PC-9 (cell line): ENCODE measurements at places on chromosomes 7 and 10. TPM values are rescaled to one million over a fixed set of nuclear protein-coding genes. Genes with fewer than 3 reads are reported as not detected.

Gene INTS15
- total RNA-seq: 21.4 and 28.7 TPM in 2 replicates

Gene NEURL1
- total RNA-seq: 3.0 and 4.8 TPM in 2 replicates

Gene SLC13A1
- not detected in 2 replicates for total RNA-seq

Gene ZC3HAV1L
- total RNA-seq: 34.2 and 34.8 TPM in 2 replicates

DNA sequence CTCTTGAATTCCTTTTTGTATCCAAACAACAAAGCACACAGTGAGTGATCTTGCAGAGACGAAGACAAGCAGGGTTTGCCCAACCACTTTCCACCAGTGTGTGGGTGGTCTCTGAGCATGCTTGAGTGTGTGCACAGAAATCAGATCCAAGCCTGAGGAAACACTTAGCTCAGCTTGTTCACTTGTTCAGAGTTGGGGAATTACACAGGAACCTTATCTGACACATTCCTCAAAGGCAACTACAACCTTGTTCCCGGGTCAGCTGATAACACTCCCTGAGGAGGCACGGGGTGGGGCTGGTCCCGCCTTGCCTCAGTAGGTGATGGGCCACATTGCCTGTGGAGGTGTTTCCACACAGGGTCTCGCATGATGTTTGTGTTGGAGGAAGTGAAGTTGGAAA, 216.9 kb downstream of the DYNC1I1 start:
- H3K4me1 ChIP-seq: no peaks in the 10 kb centered on the region
- DNase-seq: no peak
- no peak overlapping the region for H3K27ac ChIP-seq
- no peaks in the 10 kb centered on the region for H3K27me3 ChIP-seq
- H3K36me3 ChIP-seq: no peaks in the 10 kb centered on the region

GRCh38 chr7:157925383-157925875, 588.6 kb downstream of the DNAJB6 start:
- no peaks in the 10 kb centered on the region for H3K4me1 ChIP-seq
- no peaks in the 10 kb centered on the region for H3K36me3 ChIP-seq
- DNase-seq: no peak
- no peak overlapping the region for H3K27ac ChIP-seq
- peaks cover 87% of the 10 kb centered on the region for H3K27me3 ChIP-seq

- H3K4me1 ChIP-seq: no peaks in the 10 kb centered on the region
- peaks cover 30% of the 10 kb centered on the region for H3K27me3 ChIP-seq
Observed at GRCh38 chr7:54591404-54592386, 49.5 kb downstream of the VSTM2A start.

DNA sequence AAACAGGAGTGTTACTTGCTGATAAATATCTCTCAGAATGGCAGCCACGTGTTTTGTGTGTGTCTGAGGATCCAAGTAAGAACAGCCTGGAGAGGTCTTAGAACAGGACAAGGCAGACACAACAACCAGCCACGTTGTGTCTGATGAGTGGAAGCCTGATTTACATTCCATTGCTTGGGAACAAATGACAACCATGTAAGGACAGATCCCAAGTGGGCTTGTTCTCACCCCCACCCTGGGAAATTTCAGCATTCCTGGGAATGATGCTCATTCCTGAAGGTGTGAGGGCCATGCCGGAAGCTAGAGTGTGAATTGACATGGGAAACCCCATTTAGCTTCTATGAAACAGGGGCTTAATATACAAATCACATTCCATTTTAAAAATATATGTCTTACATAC, 35.9 kb downstream of the IL6 start:
- H3K27ac ChIP-seq: no peak overlapping the region
- no peak for DNase-seq
- H3K4me1 ChIP-seq: no peaks in the 10 kb centered on the region
- no peak overlapping the region for H3K4me3 ChIP-seq
- H3K36me3 ChIP-seq: no peaks in the 10 kb centered on the region

DNA sequence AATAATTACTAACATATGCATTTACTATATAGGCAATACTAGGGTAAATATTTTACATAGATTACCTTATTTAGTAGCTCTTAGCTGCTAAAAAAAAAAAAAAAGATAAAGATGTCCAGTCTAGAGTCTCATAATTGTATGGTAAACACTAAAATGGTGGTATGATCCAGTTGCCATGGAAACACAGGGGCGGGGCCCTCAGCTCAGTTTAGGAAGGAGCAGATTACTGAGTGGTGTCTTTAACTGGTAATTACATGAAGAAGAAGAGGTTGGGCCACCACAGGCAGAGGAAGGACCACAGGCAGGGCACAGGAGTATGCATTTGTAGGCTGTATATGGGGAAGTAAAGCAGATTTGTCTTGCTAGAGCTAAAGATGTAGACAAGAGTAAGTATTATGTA, 43.7 kb downstream of the ITGB8 start:
- no peak for DNase-seq
- no peaks in the 10 kb centered on the region for H3K36me3 ChIP-seq
- no peak overlapping the region for H3K4me3 ChIP-seq
- H3K27ac ChIP-seq: no peak overlapping the region
- no peaks in the 10 kb centered on the region for H3K4me1 ChIP-seq

DNA sequence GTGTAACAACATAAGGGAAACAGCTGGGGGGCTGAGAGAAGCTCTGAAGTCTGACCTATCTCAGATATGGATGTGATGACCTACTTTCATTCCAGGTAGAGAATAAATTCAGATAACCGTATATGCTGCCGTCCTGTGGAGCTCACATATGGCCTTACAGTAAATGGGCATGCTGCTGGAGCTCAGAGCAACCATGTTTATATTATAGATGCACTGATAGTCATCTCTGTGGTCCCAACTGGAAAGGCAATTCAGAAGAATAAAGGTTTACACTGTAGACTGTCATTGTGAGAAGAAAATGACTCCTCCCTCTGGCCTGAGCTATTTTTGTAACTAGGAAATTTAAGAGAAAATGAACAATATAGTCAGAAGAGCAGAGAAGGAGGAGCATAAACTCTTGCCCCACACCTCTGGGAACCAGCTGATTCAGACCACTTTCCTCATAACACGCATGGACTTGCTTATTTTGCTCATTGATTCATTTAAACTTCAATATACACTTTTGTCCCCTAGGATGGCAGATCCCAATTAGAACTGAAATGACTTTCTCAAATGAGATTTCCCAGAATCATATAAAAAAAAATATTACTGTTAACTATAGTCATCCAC, 69.9 kb upstream of the NXPH1 start:
- no peaks in the 10 kb centered on the region for H3K27me3 ChIP-seq
- DNase-seq: no peak
- peaks cover 12% of the 10 kb centered on the region for H3K4me1 ChIP-seq
- H3K4me3 ChIP-seq: no peak overlapping the region

GRCh38 chr10:31782701-31783100, 145.9 kb downstream of the ARHGAP12 start:
- DNase-seq: no peak
- no peak overlapping the region for H3K27ac ChIP-seq

- H3K27ac ChIP-seq: no peak overlapping the region
- DNase-seq: no peak
- 0 out of 2 replicates have a peak, but pooled peaks cover 5% of the 10 kb centered on the region for H3K27me3 ChIP-seq
- H3K36me3 ChIP-seq: no peaks in the 10 kb centered on the region
- no peaks in the 10 kb centered on the region for H3K4me1 ChIP-seq
- no peak overlapping the region for H3K4me3 ChIP-seq
Observed at GRCh38 chr10:130036296-130037065, 72.4 kb upstream of the EBF3 start.

- DNase-seq: peak; percentile 92
- no peaks in the 10 kb centered on the region for H3K27me3 ChIP-seq
- peaks cover 7% of the 10 kb centered on the region; the same call in 1 of the 2 replicates for H3K36me3 ChIP-seq
- H3K27ac ChIP-seq: peak overlapping the region; percentile 47
Observed at GRCh38 chr10:62048919-62049623, 147.6 kb downstream of the ARID5B start.

DNA sequence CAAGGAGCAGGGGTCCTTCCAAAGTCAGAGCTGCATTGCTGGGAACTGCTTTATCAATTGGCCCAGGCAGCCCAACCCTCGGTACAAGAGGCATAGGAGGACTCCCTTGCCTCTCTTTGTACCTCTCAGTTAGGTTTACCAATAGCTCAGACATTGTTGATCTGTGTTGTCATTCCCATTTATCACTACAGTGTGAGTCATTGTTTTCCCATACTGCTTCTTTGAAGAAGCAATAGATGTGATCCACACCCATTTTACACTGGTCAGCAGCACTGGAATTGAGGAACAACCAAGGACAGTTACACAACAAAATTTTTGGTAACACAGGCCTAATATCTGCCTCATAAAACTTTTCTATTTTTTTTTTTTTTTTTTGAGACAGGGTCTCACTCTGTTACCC, 307.2 kb downstream of the SNX13 start:
- peak; percentile 84 for DNase-seq
- no peaks in the 10 kb centered on the region for H3K36me3 ChIP-seq
- H3K27ac ChIP-seq: no peak overlapping the region
- H3K27me3 ChIP-seq: no peaks in the 10 kb centered on the region
- no peak overlapping the region for H3K4me3 ChIP-seq
